ENCODE measurements at places on chromosomes 1 and 21.

- DNase-seq = no peak
Observed at GRCh38 chr1:109979489-109980091, 5.0 kb upstream of the AHCYL1 start.

GRCh38 chr1:41919764-41920397 is 1.2 kb upstream of the HIVEP3 start:
- DNase-seq = peak; percentile 28

DNA sequence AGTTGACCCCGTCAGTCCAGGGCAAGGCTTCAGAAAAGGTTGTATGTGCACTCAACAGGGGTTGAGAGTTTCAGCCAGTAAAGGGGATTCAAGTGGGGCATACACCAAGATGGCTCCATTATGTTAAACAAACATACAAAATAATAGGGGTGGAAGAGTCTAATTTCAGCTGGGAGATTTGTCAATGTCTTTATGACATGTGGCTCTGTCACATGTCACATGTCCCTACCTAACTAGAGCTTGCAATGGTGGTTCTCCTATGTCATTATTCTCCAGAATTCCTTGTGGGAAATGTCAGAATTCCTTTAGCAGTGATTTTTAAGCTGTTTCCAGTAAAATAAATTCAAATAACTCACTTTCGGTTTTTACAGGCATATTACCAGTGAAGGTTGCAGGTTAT is 392.0 kb upstream of the ADGRL4 start:
- DNase-seq = no peak

DNA sequence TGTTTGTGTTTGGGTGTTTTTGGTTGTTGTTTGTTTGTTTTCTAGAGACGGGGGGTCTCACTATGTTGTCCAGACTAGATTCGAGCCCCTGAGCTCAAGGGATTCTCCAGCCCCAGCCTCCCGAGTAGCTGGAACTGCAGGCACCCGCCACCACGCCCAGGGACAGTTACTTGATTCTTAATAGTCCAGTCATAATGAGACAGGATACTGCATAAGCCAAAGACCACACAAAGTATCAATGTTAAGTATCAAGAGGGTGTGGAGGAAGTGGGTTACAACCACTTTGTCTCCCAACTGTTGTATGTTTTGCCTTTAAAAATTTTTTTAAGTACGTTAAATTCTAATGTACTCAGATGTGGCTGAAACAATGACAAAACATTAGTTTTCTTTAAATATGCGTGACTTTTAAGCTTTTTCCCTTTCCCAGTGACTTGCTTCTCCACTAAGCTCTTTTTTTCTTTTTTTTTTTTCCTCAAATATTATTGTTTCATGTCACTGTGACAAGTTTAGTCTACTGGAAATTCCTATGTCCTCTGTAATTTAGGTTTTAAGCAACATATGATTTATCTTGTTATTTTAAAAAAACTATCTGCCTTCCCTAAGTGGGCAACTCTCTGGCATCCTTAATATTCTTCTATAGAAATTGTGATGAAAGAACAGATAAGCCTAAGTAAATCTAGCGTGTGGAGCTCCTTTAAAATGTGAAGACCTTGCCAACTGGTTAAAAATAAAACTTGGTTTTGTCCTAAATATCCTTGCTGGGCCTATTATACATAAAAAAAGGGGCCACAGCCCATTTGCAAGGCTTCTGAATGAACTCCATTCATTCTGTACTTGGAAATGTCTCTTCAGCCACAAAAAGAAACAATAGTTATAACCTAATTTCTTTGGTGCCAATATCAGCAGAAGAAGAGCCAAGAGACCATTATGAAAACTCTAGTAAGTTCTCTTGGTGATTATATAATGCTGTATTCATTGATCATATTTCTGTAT is 56.2 kb upstream of the DPH5 start:
- DNase-seq = no peak

GRCh38 chr1:20739225-20739624 is 6.7 kb upstream of the SH2D5 start:
- no peak for DNase-seq

- DNase-seq = peak; percentile 98
Observed at GRCh38 chr1:1240822-1241587, 5.5 kb downstream of the C1QTNF12 start.

GRCh38 chr1:4464478-4464877 is 189.9 kb upstream of the AJAP1 start:
- DNase-seq = no peak

- no peak for DNase-seq
Observed at GRCh38 chr1:228457017-228457395, 30.2 kb upstream of the RNF187 start.

GRCh38 chr1:205065666-205066065 is 18.6 kb downstream of the TMEM81 start:
- DNase-seq = no peak

- no peak for DNase-seq
Observed at GRCh38 chr1:93328809-93329760, 16.6 kb upstream of the DR1 start.

GRCh38 chr1:200179781-200180160 is 152.3 kb downstream of the NR5A2 start:
- DNase-seq = no peak

DNA sequence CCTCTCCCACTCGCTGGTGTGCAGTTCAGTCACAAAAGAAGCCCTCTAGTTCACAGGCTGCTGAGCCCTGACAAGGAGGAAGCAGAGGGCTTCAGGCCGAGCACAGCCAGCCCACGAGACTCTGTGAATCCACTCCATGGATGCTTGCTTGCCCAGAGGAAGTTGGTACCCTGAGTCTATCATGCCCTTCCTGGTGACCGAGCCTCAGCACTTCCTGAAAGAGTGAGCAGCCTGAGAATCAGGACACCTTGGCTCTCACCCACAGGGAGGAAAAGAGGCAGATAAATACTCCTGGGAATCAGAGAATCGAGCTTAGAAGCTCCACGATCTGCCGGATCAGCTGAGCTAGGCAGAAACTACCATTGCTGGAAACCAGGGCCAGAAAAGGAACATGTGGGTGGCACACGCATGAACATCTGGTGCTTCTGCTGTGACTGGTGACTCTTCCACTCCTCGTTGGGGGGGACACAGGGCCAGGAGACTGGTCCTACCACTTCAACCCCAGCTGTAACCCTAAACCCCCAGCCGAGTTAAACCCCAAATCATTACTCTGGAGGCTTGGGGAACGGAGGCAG is 376.3 kb upstream of the CAMK1G start:
- no peak for DNase-seq

GRCh38 chr1:17209430-17209829 is 4.5 kb downstream of the PADI1 start:
- DNase-seq = no peak

GRCh38 chr1:88890791-88891317 is 513 bp downstream of the GTF2B start:
- DNase-seq = no peak

DNA sequence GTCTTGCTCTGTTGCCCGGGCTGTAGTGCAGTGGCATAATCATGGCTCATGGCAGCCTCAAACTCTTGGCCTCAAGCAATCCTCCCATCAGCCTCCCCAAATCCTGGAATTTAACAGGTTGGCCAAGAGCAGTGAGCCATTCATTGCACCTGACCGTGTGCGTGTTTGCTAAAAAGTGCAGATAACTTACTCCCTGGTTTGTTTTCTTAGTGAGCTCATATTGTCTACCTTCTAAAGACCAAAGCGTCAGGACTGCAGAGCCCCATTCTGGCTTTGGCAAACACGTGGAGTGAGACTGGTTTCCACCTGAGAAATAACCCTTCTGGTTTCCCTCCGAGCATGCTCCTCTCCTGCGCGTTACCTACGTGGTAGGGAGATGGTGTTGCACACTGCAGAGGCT is 32.2 kb upstream of the CA6 start:
- peak; percentile 87 for DNase-seq

GRCh38 chr1:220410611-220411010 is 117.3 kb upstream of the MARK1 start:
- no peak for DNase-seq

DNA sequence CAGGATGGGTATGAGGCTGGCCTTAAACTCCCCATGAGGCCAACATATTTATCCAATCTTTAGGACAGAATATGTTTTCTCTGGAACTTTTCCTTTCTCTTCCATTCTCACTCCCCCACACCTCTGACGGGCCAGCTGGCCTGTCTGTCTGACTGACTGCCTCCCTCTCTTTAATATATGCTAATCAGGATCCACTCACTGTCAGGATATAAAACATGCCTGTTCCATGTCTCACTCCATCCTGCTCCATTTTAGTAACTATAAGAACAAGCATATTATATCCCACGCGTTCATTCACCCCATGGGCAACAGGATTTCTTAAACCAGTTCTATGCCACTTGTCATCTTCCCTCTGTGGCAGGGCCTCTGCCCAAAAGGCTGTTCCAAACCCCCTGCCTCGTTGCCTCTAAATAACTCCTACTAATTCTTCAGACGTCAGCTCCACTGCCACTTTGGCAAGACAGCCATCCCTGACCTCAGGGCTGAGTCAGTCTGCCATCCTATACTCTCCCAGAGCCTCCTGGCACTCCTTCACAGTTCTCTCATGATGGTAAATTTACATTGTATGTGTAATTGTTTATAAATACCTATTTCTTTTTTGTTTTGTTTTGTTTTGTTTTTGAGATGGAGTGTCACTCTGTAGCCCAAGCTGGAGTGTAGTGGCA is 84.3 kb upstream of the SPATA6 start:
- no peak for DNase-seq

DNA sequence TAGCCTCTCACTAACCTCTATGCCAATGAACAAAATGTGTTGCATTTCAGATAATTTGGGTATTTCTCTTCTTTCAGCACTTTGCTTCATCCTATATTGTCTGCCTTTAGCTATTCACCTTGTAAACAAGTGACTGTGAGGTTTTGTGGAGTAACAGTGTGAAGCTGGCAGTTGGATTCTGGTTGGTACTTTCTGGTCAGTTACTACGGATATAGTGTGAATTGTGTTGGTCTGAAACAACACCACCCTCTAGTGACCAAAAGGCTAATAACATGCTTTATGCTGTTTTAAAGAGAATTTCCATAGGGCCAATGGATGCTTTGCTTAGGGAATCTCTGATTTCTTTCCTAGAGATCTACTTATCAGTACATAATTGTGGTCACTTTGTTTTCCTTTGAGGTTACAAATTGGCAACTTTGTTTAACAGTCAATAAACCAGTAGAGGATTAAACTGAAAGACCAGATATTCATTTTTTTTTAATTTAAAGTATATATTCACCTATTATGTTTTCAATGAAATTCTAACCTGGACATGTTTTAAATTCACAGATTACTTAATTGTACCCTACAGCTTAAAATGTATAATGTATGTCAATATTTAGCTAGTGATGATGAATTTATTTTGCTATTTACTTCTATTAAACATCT is 2.5 kb upstream of the PTGER3 start:
- DNase-seq = peak; percentile 80

- no peak for DNase-seq
Observed at GRCh38 chr21:45366931-45367401, 38.0 kb upstream of the COL18A1 start.

GRCh38 chr1:225777058-225777582 is 506 bp upstream of the SRP9 start:
- no peak for DNase-seq

GRCh38 chr1:154495496-154496273 is 6.3 kb upstream of the TDRD10 start:
- DNase-seq = no peak

DNA sequence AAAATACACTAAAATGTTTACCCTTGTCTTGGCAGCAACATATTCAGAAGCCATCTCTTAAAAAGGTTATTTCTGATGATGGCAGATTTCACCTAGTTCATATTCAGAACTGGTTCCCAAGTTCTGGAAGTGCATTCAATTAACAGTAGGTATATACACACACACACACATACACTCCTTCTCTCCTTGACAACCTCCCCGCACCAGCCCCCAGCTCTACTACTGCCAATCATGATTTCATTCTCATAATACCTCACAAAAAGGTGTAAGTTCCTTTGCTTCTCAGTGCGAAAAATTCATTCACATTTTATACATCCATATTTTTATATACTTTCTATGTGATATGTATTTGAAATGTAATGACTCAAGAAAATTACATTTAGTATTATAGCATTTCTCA is 228.1 kb upstream of the ST6GALNAC5 start:
- no peak for DNase-seq

GRCh38 chr1:205373798-205374175 is 17.1 kb upstream of the KLHDC8A start:
- peak; percentile 60 for DNase-seq

GRCh38 chr1:201741763-201742342 is 87.1 kb upstream of the IPO9 start:
- no peak for DNase-seq

DNA sequence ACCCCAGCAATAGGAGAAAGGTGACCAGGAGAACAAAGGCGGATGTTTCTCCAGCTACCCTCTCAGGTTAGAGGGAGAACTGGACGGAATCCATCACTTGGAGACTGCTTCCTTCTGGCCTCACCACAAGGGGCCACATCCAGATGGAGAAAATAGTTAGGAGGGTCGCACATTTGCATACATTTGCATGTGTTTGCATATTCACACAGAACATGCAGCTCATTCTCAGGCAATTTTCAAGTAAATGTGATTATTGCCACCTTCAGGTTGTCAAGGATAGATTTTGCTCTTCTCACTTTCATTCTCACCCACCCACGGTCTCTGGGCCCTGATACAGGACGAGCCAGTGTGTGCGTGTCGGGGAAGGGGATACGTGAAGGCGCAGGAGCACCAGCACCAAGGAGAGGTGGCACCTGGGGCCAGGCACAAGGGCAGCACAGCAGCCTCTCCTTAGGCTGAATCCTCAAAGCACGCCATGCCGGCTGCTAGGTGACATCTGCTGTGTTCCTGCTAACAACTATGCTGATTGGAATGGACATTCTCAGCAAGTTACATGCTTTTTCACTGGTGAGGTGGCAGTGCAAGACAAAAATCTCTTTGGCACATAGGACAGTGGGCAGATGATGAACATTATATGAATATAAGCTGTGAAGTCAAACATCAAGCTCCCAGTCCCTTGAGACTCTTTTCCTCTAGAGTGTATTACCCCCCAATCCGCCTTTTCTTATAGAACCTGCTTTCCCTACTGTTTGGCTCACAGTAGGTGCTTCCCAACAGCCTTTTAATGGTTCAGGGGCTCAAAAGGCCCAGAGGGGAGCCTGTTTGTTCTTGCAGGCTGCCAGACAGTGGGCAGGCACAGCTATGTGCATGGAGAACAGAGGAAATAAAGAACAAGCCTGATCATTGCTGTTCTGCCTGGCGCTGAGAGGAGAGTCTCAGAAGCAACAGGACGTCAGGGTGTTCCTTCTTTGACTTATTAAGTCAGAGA is 14.3 kb downstream of the ACKR1 start:
- DNase-seq = no peak

GRCh38 chr1:109250454-109251276 is 1.3 kb downstream of the CELSR2 start:
- DNase-seq = no peak

- no peak for DNase-seq
Observed at GRCh38 chr21:29958551-29958950, 18.8 kb upstream of the GRIK1 start.

GRCh38 chr1:97636941-97637340 is 283.9 kb downstream of the DPYD start:
- DNase-seq = no peak

- DNase-seq = no peak
Observed at GRCh38 chr1:18861082-18861481, 1.6 kb upstream of the TAS1R2 start.

Data from T47D (cell line).